ENCODE measurements at places on chromosomes 4 and X. TPM values are rescaled to one million over a fixed set of nuclear protein-coding genes. Genes with fewer than 3 reads are reported as not detected.

GRCh38 chr4:102647117-102647516 lies 113.7 kb downstream of the MANBA start:
- DNase-seq = no peak

DNA sequence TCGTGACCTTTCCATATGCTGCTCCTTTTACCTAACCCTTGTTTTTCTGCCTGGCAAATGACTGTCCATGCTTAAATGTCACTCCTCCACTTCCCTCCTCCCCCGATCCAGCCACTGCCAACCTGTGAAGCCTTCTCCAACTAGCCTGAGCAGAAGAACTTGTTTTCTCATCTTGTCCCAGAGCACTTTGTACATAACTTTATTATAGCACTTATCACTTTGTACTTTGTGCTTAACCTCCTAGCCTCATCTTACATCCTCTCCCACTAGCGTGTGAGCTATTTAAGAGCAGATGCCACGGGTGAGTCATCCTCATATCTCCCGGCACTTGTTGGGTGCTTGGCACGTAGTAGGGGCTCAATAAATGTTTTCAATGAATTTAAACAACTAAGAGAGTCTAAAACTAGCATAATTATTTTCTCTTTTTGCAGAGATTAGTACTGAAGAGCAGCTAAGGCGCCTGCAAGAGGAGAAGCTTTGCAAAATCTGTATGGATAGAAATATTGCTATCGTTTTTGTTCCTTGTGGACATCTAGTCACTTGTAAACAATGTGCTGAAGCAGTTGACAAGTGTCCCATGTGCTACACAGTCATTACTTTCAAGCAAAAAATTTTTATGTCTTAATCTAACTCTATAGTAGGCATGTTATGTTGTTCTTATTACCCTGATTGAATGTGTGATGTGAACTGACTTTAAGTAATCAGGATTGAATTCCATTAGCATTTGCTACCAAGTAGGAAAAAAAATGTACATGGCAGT lies 46.9 kb downstream of the XIAP start:
- no peak for DNase-seq

GRCh38 chr4:7034262-7035081 lies 8.7 kb upstream of the TADA2B start:
- DNase-seq = peak; percentile 13

GRCh38 chr4:152265149-152265621 lies 270.7 kb downstream of the FBXW7 start:
- peak; percentile 66 for DNase-seq

GRCh38 chr4:69563424-69563823 lies 67.7 kb upstream of the UGT2B4 start:
- no peak for DNase-seq

- DNase-seq = no peak
These were observed 90.5 kb upstream of the EGFL6 start for GRCh38 chrX:13478740-13479451.

- peak; percentile 68 for DNase-seq
These were observed 25.7 kb upstream of the MND1 start for GRCh38 chr4:153318696-153319320.

GRCh38 chr4:63901304-63901703 lies 507.9 kb downstream of the TECRL start:
- no peak for DNase-seq

GRCh38 chr4:165379678-165380064 lies 863 bp downstream of the CPE start:
- no peak for DNase-seq

DNA sequence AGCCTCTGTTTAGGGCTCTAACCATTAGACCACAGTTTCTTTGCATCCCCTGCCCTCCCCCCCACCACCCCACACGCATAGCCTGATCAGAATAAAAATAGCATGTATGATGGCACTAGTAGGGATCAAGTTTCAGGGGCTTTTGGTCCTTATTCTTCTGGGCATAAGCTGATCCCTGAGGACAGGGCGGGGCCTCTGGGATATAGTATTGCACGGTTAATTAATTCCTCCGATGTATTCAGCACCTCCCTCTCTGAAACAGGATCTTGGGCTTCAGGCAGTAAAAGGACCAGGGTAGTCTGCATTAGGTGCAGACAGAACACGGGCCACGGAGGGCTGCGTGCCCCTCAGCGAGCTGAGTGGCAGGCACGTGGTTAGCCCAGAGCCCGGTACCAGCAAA lies 57.1 kb downstream of the ELF4 start:
- DNase-seq = peak; percentile 3

DNA sequence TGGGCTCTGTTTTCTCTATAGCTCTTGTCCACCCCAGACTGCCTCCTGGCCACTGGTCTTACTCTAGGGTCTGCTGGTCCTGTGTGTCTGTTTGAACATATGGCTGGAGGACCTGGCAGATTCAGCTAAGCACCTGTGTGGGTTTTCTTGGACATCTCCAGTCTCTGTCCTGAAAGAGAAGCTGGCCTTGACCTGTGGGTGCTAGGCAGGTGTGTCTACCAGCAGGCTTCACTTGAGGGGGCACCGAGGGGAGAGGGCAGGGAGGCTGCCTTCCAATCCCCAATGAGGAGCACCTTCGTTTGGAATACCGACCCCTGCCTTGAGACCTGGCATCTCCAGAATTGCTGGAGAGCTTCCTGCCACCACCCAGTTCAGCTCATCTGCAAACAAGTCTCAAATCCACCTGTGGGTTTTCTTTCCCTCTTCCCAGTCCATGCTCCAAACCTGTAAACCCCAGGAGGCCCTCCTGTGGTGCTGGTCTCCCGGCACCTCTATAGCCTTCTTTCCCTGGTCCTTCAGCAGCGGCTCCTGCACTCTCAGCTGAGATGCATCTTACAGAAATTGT lies 45.2 kb downstream of the HTRA3 start:
- DNase-seq = no peak

DNA sequence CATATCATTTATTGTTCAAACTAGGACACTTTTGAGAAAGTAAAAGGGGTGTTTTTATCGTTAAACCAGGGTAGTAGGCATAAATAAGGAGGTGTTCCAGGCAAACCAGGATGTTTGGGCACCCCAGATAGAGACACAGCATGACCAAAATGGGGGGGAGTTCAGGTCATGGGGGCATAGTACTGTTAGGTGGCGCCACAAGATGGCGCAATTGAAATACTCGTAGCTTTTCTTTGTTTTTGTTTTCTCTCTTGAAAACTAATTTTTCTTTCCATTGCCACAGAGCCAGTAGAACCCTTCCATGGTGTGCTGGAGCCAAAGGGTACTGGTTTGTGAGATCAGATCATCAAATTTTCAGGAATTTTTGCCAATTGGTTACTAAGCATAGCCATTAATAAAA lies 283.4 kb downstream of the BCOR start:
- peak; percentile 36 for DNase-seq

- DNase-seq = no peak
These were observed 891 bp downstream of the TLR2 start for GRCh38 chr4:153684971-153685371.

- no peak for DNase-seq
These were observed 215.0 kb downstream of the SCFD2 start for GRCh38 chr4:53150631-53151488.

GRCh38 chrX:51976503-51976902 lies 83.1 kb downstream of the MAGED1 start:
- DNase-seq = no peak

GRCh38 chr4:167787231-167787630 lies 305.1 kb upstream of the ANXA10 start:
- DNase-seq = no peak

DNA sequence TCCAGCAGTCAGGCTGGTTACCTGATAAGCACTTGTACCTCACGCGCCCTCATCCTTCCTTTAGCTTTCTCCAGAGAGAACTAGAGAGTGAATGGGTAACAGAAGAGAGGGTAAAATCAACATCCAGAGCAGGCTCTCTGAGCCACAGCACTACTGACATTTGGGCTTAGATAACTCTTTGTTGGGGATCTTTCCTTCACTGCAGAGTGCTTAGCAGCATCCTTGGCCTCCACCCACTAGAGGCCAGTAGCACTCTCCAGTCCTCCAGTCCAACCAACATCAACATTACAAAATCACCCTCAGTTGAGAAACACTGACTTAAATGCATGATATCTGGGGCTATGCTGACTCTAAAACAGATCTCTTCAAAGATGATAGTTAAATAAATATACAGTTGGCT lies 220.7 kb downstream of the TACR3 start:
- DNase-seq = no peak

- no peak for DNase-seq
These were observed 24.9 kb downstream of the AR start for GRCh38 chrX:67568769-67569168.

DNA sequence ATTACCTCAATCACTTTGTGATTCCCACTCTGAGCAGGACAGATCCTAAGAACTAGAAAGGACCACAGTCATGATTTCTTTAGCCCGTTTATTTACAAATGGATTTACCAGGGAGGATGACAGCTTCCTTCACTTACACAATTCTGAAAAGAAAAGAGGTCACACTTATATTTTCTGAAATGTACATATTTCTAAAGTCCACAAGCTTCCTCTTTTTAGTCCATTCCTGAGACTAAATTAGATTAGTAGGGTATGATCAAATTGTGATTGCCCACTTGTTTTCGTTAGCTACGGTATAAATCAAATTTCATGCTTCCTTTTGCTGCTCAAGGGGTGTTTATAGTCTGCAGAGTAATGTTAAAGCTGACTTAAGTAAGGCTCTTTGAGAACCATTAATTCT lies 7.6 kb upstream of the AMELX start:
- DNase-seq = no peak

GRCh38 chr4:26462874-26463273 lies 27.4 kb downstream of the CCKAR start:
- DNase-seq = peak; percentile 76

DNA sequence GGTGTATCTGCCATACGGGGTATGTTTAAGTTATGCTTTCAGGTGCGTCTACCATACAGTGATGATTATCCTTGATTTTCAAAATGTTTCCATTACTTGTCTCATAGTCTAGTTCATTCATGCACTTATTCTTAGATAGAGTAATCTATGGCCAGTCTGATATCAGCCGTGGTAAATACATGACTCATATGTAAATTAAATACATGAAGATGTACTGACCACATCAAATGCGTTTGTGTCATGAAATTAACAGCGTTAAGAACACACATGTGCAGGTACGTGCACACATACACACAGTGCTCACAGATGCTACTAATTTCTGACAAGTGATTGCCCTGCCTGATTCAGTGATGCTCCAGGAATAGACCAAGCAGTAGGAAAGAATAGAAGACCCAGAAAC lies 75.2 kb upstream of the EXOC1L start:
- no peak for DNase-seq

DNA sequence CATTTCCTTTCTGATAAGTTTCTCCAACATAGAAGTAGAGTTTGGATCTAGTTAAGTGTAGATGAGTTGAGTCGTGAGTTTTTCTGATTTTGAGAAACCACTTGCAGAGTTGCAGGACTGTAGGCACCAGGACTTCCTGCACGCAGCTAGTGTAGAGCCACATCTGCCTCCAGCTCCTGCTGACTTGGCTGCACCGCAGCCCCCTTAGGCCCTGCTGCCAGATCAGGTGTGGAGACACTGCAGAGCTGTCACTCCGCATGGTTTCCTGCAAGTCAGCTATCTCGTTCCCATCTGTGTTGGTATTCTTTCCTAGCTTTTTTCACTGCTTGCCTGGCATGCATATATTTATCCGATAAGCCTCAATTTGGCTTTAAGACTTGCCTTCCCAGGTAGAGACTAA lies 48.9 kb downstream of the PCDH7 start:
- no peak for DNase-seq

DNA sequence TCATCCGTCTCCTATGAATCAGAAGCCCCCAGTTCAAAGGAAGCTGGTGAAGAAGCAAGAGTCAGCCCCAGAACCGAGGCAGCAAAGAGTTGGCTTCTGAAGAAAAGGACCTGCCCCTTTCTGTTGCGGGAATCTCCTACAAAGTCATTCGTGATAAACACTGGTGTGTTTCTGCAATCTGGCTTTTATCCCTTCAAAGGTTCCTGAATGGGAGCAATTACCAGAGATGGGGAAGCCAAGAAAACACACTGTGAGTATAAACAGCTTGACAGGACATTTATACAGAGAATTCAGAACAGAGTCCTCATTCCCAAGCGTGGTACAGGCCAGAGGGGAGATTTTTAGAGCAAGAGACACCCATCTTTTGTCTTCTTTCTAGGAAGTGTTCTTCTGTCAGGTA lies 226.8 kb upstream of the LNX1 start:
- no peak for DNase-seq

GRCh38 chrX:100720301-100720700 lies 11.6 kb downstream of the SYTL4 start:
- DNase-seq = no peak

- peak; percentile 6 for DNase-seq
These were observed 14.0 kb downstream of the PF4 start for GRCh38 chr4:73967866-73968265.

DNA sequence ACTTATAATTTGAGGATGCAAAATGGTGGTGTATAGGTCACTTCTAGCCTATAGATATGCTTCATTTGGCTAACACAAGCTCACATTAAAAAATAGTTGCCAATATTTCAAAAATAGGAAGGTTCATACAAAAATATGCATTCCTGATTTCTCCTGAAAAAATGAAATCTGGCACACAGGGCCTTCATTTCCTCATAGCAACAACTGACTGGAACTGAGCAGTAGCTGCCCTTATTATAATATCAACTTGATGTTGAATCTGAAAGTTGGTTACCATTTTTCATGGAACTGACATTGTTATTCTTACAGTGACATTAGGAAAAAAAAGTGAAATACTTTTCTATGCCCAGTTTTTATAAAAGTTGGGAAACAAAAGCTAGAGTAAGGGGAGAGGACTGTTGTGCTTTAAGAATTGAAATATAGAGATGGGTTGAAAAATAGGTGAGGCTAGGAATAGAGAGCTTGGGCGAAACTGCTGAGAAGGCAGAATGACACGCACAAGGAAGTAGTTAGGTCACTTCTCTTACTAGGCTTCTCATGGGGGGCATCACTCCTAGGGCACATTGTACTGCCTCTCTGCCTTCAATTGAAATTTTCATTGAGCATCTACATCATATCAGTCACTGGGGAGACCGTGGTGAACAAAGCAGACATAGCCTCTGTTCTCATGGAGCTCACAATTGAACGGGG lies 43.1 kb upstream of the C1GALT1C1 start:
- DNase-seq = no peak

Gene PWWP3B
- total RNA-seq = 37.8 TPM

Gene TMSB15B
- total RNA-seq = 0.47 TPM

Gene SPINK2
- not detected for total RNA-seq

Gene MGAT4D
- not detected for total RNA-seq

Gene ADAMTS3
- total RNA-seq = not detected

Gene TMPRSS11D
- not detected for total RNA-seq

Gene TKTL2
- 0.16 TPM for total RNA-seq

Gene DOK7
- 228 TPM for total RNA-seq

Gene FOXR2
- total RNA-seq = not detected

Gene PRR27
- not detected for total RNA-seq

Gene SRPK3
- 252 TPM for total RNA-seq

Gene PRDM5
- 12.3 TPM for total RNA-seq

Gene STK26
- 4.0 TPM for total RNA-seq

Gene DRD5
- total RNA-seq = not detected

Gene USP17L29
- total RNA-seq = not detected

Gene CT45A5
- not detected for total RNA-seq

Gene DKK2
- total RNA-seq = 0.21 TPM

Gene GAB3
- 7.3 TPM for total RNA-seq
